ENCODE measurements at places on chromosomes 6 and 20. TPM values are rescaled to one million over a fixed set of nuclear protein-coding genes. Genes with fewer than 3 reads are reported as not detected.

HLA-G gene
- 7.6 TPM for polyA plus RNA-seq

NKX2-2 gene
- 52.9 TPM for polyA plus RNA-seq

PRKN gene
- 7.4 TPM for polyA plus RNA-seq

MRPS10 gene
- polyA plus RNA-seq: 29.7 TPM

REPS1 gene
- 107 TPM for polyA plus RNA-seq

ALDH8A1 gene
- 3.0 TPM for polyA plus RNA-seq

AAR2 gene
- polyA plus RNA-seq: 33.5 TPM

XKR7 gene
- 9.0 TPM for polyA plus RNA-seq

TMEM217 gene
- polyA plus RNA-seq: 0.71 TPM

TRIM31 gene
- not detected for polyA plus RNA-seq

EYA4 gene
- 0.60 TPM for polyA plus RNA-seq

PROKR2 gene
- polyA plus RNA-seq: 2.2 TPM

HELZ2 gene
- polyA plus RNA-seq: 6.8 TPM

SEMG1 gene
- not detected for polyA plus RNA-seq

SLC13A3 gene
- polyA plus RNA-seq: 8.8 TPM

SRMS gene
- polyA plus RNA-seq: 0.22 TPM

BPIFB2 gene
- polyA plus RNA-seq: not detected

CALHM4 gene
- polyA plus RNA-seq: not detected

CGA gene
- 1.9 TPM for polyA plus RNA-seq

C4A gene
- polyA plus RNA-seq: 47.5 TPM

CST5 gene
- polyA plus RNA-seq: not detected

RIPOR3 gene
- 9.3 TPM for polyA plus RNA-seq

PCMT1 gene
- 154 TPM for polyA plus RNA-seq

BNIP5 gene
- polyA plus RNA-seq: not detected

ADGRF1 gene
- 0.35 TPM for polyA plus RNA-seq

SLC12A5 gene
- 191 TPM for polyA plus RNA-seq

WFDC5 gene
- polyA plus RNA-seq: 0.57 TPM

MUC22 gene
- polyA plus RNA-seq: not detected

SLC22A16 gene
- 0.87 TPM for polyA plus RNA-seq

PNLDC1 gene
- polyA plus RNA-seq: 0.78 TPM

SALL4 gene
- 0.54 TPM for polyA plus RNA-seq

ADGRF5 gene
- 11.7 TPM for polyA plus RNA-seq

C20orf144 gene
- polyA plus RNA-seq: 0.33 TPM

PREP gene
- 37.0 TPM for polyA plus RNA-seq

OVOL2 gene
- polyA plus RNA-seq: not detected

TRERF1 gene
- polyA plus RNA-seq: 8.9 TPM

SLC26A8 gene
- 5.5 TPM for polyA plus RNA-seq

RHAG gene
- polyA plus RNA-seq: 0.27 TPM

DLL1 gene
- 30.5 TPM for polyA plus RNA-seq

NCOA3 gene
- polyA plus RNA-seq: 25.6 TPM

MCM9 gene
- 13.3 TPM for polyA plus RNA-seq

KHDC1L gene
- 2.0 TPM for polyA plus RNA-seq

GPX5 gene
- not detected for polyA plus RNA-seq

BHLHE23 gene
- polyA plus RNA-seq: not detected

PPIL6 gene
- 12.8 TPM for polyA plus RNA-seq

NT5E gene
- polyA plus RNA-seq: 13.0 TPM

LY86 gene
- polyA plus RNA-seq: 7.2 TPM

SPATS1 gene
- polyA plus RNA-seq: 0.57 TPM

CHD6 gene
- polyA plus RNA-seq: 35.7 TPM

CLPSL2 gene
- not detected for polyA plus RNA-seq

CFAP206 gene
- polyA plus RNA-seq: 6.9 TPM

SLPI gene
- 5.2 TPM for polyA plus RNA-seq

POLR3F gene
- polyA plus RNA-seq: 26.0 TPM

RAB44 gene
- 0.05 TPM for polyA plus RNA-seq

TBC1D22B gene
- 15.6 TPM for polyA plus RNA-seq

LY6G6F gene
- not detected for polyA plus RNA-seq

L3MBTL1 gene
- polyA plus RNA-seq: 34.1 TPM

Measured in spinal cord (tissue), 10 donors.